Activated CD8-positive, alpha-beta memory T cell treated with anti-CD3 and anti-CD28 coated beads for 1 hour (primary cell): ENCODE measurements at places on chromosomes 4 and X.

GRCh38 chr4:182179751-182180150, 63.5 kb upstream of the TENM3 start:
- DNase-seq, result no peak

GRCh38 chrX:3550160-3550751, 163.2 kb downstream of the PRKX start:
- DNase-seq, result no peak

GRCh38 chr4:108008721-108009120, 19.0 kb downstream of the HADH start:
- DNase-seq, result no peak

DNA sequence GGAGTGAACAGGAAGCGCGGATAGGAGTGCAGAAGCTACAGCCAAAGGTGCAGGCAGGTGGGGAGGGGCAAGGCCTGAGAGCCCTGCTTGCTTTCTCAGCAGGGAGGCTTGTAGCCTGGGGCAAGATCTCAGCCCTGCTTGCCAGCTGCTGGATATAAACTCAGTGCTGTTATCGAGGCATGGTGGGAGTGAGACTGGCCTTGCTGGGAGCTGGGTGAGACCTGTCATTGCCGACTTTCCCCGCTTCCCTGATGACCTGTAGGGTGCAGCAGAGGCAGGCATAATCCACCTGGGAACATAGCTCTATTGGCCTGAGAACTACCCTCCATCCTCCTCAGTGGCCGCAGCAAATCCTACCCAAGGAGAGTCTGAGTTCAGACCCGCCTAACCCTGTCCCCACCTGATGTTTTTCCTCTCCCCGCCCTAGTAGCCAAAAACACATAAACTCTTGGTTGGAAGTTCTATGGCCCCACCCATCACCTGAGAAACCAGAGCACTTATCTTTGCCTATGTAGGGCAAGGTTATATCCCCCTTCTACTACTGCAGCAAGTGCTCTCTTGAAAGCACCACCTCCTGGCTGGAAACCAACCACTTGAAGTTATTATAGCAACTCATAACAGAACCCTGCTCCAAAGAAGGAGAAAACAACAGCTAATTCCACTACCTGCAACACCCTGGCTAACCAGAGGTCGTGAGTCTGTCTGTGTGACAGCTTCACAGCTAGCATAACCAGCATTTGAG, 80.7 kb downstream of the FHIP1A start:
- no peak for DNase-seq

GRCh38 chr4:899556-899906, 32.6 kb downstream of the GAK start:
- DNase-seq, result no peak

GRCh38 chr4:127783026-127783769, 1.1 kb downstream of the HSPA4L start:
- DNase-seq, result no peak

GRCh38 chrX:9456250-9457074, 8.4 kb upstream of the TBL1X start:
- DNase-seq, result no peak

- DNase-seq, result no peak
Measured at GRCh38 chr4:150126201-150126863, 48.1 kb downstream of the DCLK2 start.

DNA sequence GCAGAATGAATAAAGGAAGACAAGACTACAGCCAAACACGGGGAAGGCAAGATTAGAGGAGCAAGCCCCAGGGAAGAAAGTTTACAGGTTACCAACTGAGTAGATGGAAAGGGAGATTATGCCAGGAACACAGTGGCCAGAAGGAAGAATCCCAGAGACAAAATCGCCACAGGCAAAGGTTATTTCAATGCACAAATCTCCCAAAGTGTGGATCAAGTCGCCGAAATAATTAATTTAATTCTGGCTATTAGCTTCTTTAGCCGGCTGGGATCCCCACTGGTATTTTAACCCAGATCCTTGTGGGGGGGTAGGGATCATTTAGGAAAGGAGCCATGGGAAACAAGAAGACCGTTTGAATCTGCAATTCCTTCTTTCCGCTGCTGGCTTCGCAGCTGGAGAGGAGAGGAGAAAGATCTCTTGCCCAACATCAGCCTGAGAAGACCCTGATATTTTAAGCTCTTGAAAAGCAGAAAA, 171.0 kb downstream of the DHX15 start:
- DNase-seq, result no peak

DNA sequence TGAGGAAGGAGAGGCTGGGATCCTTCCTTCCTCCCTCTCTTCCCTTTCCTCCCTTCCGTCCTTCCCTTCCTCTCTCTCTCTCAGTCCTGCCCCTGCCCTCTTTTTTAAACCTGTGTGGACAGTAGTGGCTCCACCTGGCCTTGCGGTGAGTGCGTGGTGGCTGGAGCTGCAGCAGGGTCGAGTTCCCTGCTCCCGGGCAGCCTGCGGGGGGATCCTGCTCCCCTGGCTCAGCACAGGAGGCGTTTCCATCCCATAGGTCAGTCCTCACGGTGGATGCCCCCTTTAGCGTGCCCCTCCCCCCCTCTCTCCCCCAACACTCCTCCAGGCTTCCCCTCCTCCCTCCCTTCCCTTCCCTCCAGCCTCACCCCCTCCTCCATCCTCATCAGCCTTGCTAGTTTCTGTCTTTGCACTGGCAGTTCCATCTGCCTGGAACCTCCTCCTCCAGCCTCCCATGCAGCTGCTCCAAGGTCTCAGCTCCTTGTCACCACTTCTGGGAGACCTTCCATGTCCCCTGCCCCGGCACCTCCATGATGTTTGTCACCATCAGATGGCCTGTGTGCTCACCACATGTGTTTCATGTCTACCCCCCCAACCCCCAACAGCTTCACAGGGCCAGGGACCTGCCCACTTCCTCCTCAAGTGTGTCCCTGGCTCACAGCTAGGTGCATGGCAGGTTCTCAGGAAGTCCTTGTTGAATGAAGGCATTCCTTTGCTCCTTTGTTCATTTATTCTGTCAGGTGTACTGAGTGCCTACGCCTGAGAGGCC, 68.4 kb downstream of the PSAPL1 start:
- DNase-seq, result no peak

DNA sequence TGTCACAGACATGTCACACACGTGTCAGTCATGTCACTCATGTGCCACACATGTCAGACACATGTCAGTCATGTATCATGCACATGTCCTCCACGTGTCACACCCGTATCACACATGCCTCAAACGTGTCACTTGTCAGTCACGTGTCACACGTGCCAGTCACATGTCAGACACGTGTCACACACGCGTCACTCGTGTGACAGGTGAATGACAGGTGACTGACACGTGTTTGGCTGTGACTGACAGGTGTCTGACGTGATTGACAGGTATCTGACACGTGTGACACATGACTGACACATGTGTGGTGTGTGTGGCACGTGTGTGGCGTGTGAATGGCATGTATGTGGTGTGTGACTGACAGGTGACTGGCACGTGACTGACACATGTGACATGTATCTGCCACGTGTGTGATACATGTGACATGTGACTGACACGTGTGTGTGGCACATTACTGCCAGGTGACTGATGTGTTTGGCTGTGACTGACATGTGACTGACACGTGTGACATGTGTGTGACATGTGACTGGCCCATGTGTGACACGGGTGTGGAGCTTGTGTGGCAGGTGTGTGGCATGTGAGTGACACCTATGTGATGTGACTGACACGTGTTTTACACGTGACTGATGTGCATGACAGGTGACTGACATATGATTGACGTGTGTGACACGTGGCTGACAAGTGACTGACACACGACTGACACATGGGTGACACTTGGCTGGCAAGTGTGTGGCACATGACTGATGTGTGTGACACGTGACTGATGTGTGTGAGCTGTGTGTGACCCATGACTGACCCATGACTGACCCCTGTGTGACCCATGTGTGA, 90.7 kb upstream of the GPC3 start:
- DNase-seq, result no peak

DNA sequence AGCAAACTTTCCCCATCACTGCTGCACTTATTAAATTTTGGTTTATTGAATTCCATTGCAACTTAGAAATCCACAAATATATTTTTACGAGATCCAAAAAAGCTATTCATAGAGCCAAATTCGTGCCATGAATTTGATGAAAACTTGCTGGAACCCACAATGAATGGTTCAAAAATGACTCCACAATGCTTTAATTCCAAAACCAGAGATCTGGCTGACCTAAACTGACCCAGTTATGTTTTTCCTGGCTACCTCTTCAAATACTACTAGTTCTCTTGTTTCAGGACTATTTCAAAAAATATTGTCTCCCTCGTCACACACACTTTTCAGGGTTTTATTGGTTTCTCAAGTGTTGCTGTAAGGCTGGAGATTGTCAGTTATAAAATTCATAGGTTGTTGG, 474.8 kb downstream of the PDGFC start:
- DNase-seq, result no peak

GRCh38 chrX:127038065-127038464, 218.5 kb downstream of the PRR32 start:
- no peak for DNase-seq

DNA sequence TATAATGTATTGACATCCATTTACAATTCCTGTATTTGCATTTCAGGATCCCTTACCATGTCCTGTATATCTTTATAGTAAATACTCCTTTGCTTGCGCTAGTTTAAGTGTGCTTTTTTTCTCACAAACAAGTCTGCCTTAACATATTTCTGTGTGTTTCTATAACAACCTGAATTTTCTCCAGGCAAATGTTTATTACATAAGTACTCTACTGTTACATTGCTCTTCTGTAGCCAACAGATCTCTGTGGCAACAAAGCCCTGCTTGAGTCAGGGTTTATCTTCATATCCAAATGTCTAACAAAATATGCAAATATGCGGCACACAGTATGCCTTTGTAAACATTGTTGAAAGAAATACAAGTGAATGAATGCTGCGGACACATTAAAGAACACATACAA, 625.5 kb downstream of the TLL1 start:
- no peak for DNase-seq

- no peak for DNase-seq
Measured at GRCh38 chrX:153780678-153781427, at the start of gene SRPK3. TSS of gene SRPK3 (plus strand) at chrX:153781041. CDS start at chrX:153781087, 46 bp downstream.

DNA sequence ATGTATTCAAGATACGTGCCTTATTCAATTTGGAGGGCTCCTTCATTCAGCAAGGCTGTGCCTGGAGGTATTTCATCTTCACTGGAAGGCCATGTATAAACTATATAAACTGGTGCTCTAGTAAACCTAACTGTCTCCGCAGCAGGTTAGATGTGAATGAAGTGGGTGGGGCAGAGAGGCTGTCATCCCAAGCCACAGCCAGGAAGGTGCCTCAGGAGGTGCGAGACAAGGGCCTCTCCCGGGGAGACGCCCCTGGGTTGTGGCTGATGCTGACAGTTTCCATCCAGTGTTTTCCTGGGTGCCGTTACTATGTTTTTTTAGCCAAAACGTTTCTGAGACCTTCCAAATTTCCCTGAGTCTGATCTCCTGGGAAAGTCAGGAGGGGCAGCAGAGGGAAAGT, 221.5 kb upstream of the RPL34 start:
- DNase-seq, result no peak

GRCh38 chr4:144902614-144903013, 195.4 kb downstream of the ANAPC10 start:
- no peak for DNase-seq

DNA sequence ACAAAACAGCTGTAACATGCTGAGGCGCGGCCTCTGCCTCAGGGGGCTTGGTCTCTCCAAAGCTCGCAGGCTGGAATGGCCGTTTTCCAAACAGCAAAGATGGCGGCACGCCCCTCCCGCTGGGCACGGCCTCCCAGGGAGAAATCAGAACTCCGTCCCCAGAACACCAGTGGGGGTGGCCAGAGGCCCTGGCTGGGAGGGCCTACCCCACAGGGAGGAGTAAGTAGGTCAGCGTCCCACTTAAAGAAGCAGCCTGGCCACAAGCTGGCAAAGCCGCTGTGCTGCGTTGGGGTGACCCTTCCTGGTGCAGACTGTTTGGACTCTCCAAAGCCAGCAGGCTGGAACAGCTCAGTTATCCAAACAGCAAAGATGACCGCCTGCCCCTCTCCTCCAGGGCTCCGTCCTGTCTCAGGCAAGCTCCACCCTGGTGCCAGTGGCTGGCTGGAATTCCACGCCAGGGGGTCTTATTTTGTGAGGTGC, 862.8 kb downstream of the TRIML1 start:
- no peak for DNase-seq

GRCh38 chrX:9465380-9466123, 694 bp downstream of the TBL1X start:
- DNase-seq, result no peak

DNA sequence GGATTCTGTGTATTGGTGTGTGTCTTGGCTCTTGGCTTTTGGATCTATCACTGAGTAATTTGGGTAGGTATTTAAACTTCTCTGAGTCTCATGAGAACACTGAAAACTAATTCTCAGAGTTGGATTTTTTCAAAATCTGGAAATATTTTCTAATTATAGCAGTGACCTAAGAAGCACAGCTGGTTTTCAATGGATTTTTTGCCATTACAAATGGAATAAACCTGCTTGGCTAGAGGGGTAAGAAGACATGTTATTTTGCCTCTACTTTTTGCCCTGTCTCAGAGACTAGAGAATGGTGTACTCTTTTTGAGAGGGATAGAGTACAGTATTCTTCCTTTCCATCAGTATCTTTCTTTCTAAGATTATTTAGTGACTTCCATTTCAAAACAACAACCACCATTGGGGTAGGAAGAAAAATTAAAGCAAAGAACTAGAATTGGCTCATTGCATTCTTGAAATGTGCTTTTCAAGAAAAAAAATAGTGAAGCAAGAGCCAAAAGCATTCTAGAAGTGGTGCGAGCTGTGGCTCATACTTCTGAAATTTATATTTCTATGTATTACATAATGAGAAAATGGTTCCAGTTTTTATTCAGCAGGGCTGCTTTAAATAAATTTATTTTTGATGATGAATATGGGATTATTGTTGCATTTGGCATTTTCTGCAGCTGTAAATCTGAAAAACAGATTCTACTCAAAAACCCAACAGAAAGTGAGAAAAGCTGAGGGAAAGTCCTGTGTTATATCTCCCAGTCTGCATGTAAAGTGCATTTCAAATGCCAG, 850.2 kb upstream of the SLIT2 start:
- no peak for DNase-seq

DNA sequence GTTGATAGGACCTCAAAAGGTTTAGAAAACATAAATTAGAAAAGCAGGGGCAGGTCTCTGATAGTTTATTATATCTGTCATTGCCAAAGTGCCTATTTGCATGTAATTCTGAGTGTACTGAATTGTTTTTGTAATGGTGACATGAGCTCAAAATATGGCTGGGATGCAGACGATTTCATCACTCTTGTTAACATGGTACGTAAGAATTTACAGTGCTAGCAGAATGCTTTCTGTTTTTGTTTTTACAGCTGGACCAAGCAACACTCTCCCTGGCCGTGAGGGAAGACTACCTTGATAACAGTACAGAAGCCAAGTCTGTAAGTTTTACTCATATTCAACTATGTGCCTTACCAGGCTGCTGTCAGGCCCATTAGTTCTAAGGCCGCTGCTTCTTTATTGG, 58.1 kb downstream of the PHEX start:
- no peak for DNase-seq

DNA sequence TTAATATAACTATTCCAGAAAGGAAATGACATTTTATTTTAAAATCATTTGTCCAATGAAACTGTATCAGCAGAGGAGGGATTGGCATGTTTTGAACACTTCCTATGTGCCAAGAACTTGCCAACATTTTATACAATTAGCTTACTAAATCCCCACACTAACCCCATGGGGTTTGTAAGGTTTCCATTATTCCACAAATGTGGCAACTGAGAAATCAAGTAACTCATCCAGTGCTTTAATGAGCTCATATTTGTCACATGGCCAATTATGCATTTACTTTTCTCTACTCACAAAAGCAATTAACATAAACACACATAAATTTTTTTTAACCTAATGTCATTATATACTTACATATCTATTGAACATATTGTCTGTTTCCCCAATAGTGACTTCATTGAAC, 37.3 kb downstream of the MANBA start:
- DNase-seq, result no peak
